ENCODE measurements at places on chromosomes 3 and 15. TPM values are rescaled to one million over a fixed set of nuclear protein-coding genes. Genes with fewer than 3 reads are reported as not detected.

- DNase-seq, result no peak
These were observed 27.6 kb upstream of the UBE2E2 start for GRCh38 chr3:23175341-23176083.

- no peak for DNase-seq
These were observed 8.2 kb downstream of the OSBPL11 start for GRCh38 chr3:125587039-125587648.

Gene C2CD4A
- under 0.01 TPM for total RNA-seq

DNA sequence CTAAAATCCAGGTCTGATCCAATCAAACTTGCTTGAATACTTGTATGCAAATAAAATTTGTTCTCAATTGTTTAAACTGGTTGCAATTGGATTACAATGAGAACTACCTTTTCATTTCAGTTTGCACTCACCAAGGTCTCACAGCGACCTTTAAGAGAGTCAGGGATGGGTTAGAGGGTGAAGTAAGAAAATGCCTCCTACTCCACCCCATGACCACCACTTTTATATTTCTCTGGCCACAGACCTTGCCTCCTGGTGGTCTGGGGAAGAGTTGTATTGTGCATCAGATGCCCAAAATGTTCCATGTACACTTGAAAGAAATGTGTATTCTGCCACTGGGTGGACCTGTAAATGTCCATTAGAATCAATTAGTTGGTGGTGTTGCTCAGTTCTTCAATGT is 16.4 kb upstream of the THSD4 start:
- DNase-seq, result no peak

Gene HES1
- total RNA-seq, result 14.7 TPM

Gene KLHL6
- 0.41 TPM for total RNA-seq

DNA sequence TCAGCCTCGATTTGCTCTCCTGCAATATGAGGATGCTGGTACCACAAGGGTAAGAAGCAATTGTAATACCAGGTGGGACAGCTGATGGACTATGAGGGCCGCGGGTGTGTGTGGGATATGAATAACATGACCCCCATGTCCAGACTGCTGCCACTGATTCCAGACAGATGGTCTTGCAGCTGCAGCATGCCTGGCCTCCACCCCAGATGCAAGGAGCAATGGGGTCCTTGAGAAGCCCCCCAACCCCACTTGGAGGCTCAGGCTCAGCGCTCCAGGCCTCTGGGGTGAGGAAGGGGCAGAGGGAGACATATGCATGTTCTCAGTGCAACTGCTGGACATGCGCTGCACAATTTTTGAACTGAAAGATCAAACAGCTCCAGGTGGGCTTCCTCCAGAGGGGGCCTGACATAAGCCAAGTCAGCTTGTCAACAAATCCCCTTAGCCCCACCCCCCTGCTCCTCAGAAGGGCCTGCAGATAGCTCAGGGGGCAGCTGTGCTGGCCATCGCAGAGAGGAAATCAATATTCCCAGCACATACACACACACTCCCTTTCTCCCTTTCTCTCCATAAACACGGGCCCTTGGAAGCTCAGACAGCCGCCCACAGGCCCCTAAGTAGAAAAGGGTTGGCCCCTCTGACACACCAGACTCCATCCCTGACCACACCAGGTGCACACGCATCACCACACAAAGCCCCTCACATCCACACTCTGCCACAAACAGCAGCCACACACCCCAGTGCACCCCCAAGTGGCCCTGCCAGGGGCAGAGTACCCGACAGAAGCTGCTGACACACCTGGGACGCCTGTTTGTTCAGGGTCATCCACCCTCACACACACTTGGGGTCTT is 107.0 kb downstream of the IQSEC1 start:
- DNase-seq, result no peak

Gene ITGB5
- total RNA-seq, result 20.4 TPM

- no peak for DNase-seq
These were observed 25.5 kb downstream of the CHRD start for GRCh38 chr3:184405075-184406030.

- no peak for DNase-seq
These were observed 412.3 kb upstream of the TPRG1 start for GRCh38 chr3:188759336-188760005.

- no peak for DNase-seq
These were observed 37.7 kb upstream of the SEC61A1 start for GRCh38 chr3:128014548-128014947.
